ENCODE measurements at places on chromosomes 6 and 20.

- DNase-seq: peak; percentile 12
Observed at GRCh38 chr20:36173451-36173933, 19.0 kb downstream of the EPB41L1 start.

DNA sequence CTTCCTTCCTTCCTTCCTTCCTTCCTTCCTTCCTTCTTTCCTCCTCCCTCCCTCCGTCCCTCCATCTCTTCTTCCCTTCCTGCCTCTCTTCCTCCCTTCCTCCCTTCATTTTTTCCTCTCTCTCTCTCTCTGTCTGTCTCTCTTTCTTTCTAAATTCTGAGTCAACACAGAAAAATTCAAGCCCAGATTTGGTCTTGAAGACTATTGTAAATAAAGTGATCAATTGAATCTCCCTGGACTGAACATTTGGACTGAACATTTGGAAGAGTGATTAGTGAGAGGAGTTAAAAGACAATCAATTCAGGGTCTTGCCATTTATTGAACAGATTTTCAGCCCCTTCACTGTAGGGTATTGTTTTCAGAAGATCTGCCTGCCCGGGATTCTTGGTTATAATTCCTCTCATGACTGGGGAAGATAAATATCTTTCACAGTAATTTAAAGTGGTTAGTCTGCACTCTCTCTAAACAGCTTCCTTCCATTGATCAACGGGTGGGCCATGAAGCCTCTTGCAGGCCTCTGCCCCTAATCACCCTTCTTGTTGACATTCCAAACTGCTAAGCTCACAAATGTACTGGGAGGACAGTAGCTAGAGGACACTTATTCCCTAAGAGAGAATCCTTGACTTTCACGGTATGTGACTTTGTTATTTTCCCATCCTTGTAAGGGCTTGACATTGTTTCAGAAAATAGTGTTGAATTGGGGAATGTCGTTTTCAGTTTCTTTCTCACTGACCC, 101.7 kb upstream of the BMP2 start:
- DNase-seq: peak; percentile 17

- DNase-seq: no peak
Observed at GRCh38 chr6:109747221-109747620, 56.1 kb downstream of the FIG4 start.

- no peak for DNase-seq
Observed at GRCh38 chr6:107235511-107235910, 120.2 kb upstream of the BEND3 start.

- DNase-seq: no peak
Observed at GRCh38 chr6:128558021-128558420, 37.6 kb upstream of the PTPRK start.

- no peak for DNase-seq
Observed at GRCh38 chr6:47655719-47656595, 42.4 kb upstream of the ADGRF4 start.

- DNase-seq: peak; percentile 77
Observed at GRCh38 chr20:11454966-11455799, 462.5 kb upstream of the BTBD3 start.

- DNase-seq: peak; percentile 82
Observed at GRCh38 chr6:12595161-12595811, 121.3 kb upstream of the PHACTR1 start.

DNA sequence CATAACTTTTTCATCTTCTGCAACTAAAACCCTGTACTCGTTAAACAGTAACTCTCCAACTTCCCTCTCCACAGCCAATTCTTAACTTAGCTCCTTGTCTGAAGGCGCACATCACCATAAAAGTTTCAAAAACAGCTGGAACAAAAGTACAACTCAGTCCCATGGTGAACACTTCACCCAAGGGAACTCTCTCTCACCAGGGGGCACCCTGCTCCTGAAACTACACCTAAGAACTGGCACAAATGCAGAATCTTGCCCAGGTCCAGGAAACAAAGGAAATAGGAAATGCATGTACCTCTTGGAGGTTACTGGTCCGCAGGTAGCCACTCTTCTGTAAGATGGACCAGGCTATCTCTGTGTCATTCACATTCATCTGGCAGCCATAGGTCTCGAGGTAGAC, 6.6 kb downstream of the CDK5RAP1 start:
- no peak for DNase-seq

- no peak for DNase-seq
Observed at GRCh38 chr6:43508481-43509141, 1.5 kb downstream of the LRRC73 start.

GRCh38 chr6:63985223-63985622, 349.6 kb downstream of the PHF3 start:
- DNase-seq: no peak

DNA sequence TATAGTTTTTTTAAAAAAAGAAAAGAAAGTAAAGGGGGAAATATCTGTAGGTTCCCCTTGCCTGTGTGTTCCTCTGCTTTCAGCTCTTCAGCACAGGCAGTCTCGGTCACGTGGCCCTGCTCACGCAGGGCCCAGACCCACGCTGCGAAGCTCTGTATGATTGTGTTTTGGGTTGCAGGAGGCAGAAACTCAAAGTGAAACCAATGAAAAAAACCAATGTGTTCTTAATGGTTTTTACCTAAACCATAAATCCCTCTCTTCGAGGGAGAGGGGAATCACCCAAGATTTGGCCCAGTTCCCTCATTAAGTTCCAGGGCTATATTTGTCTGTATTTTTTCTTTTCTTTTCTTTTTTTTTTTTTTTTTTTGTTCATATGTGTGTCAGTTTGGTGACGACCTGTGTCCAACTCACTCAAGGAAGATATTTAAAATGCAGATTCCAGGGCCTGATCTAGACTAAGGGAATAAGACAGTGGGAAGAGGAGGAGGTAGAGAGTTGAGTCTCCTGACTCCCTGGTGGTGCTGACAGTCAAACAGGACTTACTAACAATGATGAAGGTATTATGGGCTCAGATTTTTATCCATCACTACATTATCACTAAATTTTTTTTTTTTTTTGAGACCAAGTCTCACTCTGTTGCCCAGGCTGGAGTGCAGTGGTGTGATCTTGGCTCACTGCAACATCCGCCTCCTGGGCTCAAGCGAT, 33.8 kb upstream of the RREB1 start:
- DNase-seq: no peak

GRCh38 chr6:126947070-126947469, 171.4 kb upstream of the RSPO3 start:
- DNase-seq: peak; percentile 8

DNA sequence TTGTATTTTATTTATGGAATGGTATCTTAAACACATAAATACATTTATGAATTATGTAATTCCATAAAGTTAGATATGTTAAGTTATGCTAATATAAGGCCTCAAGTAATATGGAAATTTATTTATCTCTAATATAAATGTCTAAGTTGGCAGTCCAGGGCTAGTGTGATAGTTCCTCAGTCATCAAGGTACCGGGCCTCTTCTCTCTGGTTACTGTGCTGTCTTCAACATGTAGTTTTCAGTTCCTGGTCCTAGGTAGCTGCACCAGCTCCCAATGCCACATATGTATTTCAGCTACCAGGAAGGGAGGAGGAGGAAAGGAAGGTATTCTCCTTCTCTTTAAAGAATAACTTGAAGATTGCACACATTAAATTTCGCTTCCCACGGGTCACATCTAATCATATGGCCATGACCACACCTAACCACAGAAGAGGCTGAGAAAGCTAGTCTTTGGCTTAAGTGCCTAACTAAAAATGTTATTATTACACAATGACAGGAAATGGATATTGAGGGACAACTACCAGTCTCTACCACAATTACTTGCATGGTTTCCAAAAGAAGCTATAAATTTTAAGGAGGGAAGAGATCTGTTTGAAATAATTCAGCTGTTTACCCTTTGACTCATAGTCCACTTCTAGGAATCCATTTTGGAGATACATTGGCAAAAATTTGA, 68.6 kb downstream of the BCKDHB start:
- peak; percentile 96 for DNase-seq

DNA sequence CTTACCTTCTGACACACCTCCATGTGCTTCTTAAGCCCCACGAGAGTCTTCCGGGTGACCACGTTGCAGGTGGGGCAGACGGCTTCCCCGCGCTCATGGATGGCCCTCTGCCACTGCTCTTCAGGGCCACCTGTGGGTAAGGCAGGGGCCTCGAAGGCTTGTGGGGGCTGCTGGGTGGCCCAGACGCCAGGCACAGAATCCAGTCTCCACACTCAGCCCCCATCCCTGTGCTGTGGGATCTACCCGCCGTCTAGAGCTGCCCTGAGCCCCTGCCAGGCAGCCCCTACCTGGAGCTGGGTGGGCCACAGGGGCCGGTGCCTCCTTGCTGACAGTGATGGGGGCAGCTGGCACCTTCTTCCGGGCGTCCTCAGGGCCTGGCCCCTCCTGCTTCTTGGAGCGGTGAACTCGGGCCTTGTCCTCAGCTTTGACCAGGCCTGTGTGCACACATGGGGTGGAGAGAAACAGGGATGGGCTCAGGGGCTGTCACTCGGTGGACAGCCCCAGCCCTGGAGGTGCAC, 5.9 kb downstream of the ZNF512B start:
- no peak for DNase-seq

- DNase-seq: no peak
Observed at GRCh38 chr6:33516726-33517125, 62.4 kb downstream of the ZBTB9 start.

DNA sequence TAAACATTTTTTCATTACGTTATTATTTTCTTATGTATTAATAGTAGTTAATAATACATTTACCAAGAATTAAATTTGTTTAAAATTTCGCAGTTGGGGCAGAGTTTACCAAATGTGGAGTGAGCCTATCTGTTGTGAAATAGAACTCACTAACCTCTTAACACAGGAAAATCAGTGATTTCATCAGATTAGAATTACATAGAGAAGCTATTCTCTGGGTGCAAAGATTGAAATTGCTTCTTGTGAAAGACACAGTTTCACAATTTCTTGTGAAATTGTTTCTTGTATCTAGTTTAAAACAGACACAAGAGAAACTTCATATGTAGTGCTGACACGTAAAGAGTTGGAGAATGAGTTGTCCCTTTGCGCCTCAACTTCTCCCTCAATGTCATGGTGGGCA, 69.4 kb upstream of the PRL start:
- peak; percentile 63 for DNase-seq

DNA sequence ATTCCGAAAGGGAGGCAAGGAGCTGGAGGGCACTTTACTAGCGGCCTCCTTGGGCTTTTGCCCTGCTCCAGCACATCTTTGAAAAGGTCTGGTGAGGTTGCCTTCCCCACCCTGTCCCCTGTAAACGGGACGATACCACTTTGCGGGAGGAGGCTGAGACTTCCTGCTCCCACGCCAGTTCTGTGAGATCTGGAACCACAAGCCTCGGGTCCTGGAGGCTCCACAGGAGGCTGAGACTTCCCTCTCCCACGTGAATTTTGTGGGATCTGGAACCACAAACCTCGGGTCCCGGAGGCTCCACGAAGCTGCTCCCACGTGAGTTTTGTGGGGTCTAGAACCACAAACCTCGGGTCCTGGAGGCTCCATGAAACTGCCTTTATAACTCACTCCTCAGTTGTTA, 209.3 kb downstream of the DLL1 start:
- DNase-seq: no peak

DNA sequence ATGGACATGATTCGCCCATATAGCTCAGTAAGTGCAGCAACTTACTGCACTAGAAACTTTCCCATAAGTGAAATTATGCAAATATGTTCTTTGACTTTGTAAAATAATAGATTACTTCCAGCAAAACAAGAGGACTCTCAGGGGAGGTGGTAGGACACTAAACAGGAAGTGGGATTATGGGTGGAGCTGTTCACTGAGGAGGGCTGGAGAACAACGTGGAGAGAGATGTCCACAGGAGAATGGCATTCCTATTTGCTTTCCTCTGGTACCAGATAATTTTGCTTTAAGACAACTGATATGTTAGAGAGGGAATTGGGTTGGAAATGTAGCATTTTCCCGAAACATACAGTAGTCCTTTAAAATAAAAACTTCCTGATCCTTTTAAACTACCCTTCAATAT, 3.7 kb downstream of the TPD52L1 start:
- DNase-seq: no peak

GRCh38 chr6:9398071-9398766, 962.9 kb upstream of the SLC35B3 start:
- no peak for DNase-seq

GRCh38 chr20:61271312-61272231, 19.5 kb downstream of the CDH4 start:
- no peak for DNase-seq

DNA sequence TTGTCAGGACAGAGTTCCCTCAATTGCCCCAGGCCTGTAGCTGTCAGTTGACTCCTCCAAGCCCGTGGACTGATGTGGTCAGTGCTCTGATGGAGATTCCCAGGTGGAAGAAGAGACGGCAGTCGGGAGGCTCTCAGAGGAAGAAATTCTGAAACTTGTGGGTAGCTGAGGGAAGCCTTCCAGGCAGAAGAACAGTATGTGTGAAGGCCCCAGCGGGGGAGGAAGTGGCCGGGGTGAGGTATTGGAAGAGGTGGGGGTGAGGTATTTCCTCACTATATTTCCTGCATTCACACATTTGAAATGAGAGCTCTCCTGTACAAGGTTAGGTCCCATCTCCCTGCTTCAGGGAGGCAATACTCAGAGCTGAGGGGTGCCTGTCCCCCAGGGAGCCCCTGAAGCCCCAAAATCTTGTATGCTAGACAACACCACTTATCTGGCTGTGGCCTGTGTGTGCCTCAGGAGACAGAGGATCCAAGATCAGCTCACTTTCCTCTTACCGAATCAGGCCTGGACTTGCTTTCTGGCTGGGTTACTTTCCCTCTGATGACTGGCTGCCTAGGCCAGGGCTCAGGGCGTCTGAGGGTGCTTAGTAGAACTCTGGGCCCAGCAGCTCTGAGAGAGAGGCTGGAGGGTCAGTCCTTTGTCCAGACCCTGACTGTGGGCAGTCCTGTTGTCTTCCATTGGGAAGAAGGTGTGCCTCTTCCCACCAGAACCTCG, 49.3 kb upstream of the MYL9 start:
- no peak for DNase-seq

DNA sequence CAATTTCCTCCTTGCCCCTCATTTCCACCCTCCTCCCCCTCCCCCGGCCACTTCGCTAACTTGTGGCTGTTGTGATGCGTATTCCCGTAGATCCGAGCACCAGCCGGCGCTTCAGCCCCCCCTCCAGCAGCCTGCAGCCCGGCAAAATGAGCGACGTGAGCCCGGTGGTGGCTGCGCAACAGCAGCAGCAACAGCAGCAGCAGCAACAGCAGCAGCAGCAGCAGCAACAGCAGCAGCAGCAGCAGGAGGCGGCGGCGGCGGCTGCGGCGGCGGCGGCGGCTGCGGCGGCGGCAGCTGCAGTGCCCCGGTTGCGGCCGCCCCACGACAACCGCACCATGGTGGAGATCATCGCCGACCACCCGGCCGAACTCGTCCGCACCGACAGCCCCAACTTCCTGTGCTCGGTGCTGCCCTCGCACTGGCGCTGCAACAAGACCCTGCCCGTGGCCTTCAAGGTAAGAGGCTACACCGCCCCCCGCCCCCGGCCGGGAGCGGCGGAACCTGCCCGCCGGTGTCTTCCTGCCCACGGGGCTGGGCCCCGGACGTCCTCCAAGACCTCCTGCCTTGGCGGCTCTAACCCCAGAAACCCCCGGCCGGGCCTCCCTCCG, 44.9 kb upstream of the SUPT3H start:
- DNase-seq: peak; percentile 62
